Type B pancreatic cell (in vitro differentiated cells): ENCODE measurements at places on chromosomes 3 and 15.

- peak; percentile 13 for DNase-seq
These were observed 50.7 kb upstream of the SEC61A1 start for GRCh38 chr3:128001576-128001975.

GRCh38 chr3:159854500-159855124 is 134.0 kb upstream of the IL12A start:
- DNase-seq: no peak

- no peak for DNase-seq
These were observed 3.6 kb downstream of the HGD start for GRCh38 chr3:120678331-120678947.

DNA sequence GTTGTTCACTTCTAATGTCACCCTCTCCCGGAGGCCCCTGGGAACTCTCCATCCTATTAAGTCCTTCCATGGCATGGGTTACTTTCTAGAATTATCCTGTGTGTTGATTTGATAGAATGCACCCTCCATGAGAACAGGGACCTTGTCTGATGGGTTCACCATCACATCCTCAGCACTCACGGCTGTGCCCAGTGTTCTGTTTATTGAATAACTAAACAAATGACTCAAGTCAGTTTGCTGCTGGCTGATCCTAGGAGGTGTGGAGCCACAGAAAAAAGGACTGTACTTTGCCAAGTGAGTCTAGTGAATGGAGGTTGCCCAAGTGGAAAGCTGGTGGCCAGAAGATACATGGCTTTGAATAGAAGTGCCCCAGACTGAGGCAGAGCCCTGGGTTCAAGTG is 48.5 kb upstream of the RAB6B start:
- no peak for DNase-seq
